ENCODE measurements at places on chromosomes 6 and 20.

GRCh38 chr20:48422242-48422960, 405.4 kb downstream of the PREX1 start:
- DNase-seq = no peak

DNA sequence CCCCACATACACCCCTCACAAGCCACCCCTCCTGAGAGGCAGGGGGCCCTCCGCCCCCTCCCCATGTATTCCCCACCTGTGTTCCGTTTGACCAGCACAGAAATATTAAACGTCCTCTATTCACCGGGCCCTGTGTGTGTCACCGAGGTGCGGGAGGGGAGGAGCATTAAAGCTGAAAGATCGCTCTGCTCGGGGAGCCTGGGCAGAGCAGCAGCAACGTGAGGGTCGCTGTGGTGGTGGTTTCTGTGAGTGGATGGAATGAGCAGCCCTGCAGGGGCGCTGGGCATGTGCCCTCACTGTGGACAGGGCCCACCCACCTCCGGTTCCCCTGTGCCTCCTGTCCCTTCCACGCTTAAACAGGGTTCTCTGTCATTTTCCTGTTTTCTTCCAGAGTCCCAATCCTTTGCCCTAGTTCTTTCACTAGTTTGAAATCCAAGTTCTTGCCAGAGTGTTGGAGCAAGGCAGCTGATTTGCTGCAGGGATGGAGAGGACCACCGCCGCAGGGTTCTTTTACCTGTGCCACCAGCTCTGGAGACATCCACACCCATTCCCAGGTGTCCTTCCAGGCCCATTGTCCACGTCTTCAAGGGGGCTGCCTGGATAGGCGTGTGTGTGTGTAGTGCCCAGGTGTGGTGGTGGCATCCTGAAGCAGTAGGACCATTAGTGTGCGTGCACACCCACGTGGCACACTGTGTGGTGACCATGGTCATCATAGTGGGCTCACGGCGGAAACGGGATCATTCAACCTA, 37.6 kb upstream of the MDFI start:
- DNase-seq = no peak

GRCh38 chr6:155026022-155026705, 31.0 kb downstream of the TIAM2 start:
- no peak for DNase-seq

- DNase-seq = no peak
Measured at GRCh38 chr6:22240025-22240424, 56.8 kb downstream of the PRL start.

DNA sequence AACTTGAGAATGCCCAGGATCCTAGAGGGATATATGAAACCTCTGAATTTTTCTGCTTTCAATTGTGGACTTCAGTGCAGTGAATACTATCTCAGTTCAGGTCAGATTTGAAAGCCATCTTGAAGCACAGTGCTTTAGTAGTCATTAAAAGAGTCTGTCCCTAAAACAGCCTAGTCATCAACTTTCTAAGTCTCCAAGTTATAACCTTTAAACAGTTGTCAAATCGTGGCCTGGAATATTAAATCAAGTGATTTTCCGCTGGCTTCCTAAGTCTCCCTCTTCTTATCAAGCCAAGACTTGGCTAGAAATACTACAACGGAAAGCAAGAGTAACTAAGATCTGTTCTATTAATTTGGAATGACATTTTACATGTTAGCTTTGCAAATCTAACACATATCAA, 45.8 kb downstream of the SCML4 start:
- no peak for DNase-seq

GRCh38 chr6:108383981-108384380, 89.1 kb downstream of the AFG1L start:
- DNase-seq = no peak

DNA sequence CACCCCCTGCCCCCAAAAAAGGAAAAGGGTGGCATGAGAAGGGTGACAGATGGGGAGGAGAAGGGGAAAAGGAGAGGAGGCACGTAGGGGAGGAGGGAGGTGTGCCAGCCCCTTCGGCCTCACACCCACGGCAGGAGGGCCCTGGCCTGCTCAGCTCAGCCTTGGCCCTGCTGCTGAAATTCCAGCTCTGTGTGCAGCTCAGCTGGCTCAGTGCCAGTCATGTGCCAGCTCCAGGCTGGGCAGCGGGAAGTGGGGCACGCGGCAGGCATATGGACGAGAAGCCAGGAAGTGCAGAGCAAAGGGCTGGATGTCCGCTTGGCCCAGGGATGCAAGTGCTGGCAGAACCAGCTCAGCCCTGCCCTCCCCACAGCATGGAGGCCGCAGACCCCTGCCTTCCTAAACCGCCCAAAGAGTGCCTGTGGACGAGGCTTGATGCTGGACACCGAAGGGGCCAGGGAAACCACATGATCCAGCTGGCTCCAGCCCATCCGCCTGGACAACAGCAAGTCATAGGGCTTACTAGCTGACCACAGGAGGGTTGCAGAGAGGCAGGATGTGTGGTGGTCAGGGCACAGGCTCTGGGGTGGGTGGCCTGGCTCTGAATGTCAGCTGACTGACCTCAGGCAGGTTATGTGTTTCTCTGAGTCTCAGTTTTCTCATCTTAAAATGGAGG, 60.2 kb downstream of the NOL4L start:
- DNase-seq = no peak

DNA sequence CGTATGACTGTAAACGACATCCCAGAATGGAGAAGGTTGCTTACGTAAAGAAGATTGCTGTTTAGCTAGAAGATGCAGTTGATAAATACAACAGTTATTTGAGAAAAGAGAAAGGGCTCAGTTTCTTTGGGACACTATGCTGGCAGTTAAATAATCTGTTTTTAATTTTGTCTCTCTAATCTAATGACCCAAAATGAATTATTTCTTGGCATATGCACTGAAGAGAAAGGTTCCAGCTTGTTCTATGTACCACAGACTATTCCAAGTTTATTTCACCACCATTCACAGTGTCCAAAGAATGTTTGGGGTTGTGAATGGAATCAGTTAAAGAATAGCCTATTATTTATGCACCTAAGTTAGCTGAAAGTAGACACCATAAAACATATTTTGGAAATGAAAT, 449.9 kb downstream of the RNF144B start:
- no peak for DNase-seq

DNA sequence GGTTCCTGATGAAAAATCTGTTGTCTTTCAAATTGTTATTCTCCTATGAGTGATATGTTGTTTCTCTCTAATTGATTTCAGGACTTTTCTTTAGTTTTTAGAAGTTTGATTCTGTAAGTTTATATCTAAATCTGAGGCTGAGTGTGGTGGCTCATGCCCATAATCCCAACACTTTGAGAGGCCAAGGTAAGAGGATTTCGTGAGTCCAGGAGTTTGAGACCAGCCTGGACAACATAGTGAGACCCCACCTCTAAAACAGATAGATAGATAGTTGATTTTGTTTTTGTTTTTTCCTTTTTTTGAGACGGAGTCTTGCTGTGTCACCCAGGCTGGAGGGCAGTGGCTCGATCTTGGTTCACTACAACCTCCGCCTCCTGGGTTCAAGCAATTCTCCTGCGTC, 64.6 kb downstream of the PTPRA start:
- no peak for DNase-seq

DNA sequence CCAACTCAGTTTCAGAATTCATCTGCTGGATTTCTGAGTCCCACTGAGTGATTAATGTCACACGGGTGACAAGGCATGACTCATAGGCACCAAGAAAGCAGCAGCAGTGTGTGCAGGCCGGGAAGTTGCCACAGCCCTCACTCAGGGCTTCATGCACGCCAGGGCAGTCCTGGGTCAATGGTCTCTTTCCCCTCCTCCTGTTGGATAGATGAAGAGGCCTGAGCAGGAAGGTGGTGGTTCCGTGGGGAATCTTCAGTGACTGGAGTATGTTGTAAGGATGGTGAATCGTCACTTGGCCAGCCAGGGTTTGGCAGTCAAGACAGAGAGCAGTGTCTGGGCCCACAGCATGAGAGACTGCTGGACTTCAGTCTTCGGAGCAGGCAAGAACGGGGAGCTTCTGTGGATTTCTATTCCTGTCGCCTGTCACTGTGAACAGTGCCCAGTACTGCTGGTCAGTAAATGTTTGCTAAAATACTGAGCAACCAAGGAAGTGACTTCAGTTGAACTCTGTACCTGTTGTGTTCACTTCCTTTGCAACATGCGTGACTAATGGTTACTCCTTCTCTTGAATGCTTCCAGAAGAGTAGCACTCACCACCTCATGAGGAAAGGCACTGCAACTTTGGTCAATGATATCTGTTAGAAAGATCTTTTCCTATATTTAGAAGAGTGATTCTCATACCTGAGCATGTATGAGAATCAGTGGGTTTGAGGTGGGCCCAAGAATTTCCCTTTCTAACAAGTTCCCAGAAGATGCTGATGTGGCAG, 62.0 kb upstream of the CD93 start:
- no peak for DNase-seq

GRCh38 chr20:63255931-63256704, 1.9 kb upstream of the NKAIN4 start:
- no peak for DNase-seq

DNA sequence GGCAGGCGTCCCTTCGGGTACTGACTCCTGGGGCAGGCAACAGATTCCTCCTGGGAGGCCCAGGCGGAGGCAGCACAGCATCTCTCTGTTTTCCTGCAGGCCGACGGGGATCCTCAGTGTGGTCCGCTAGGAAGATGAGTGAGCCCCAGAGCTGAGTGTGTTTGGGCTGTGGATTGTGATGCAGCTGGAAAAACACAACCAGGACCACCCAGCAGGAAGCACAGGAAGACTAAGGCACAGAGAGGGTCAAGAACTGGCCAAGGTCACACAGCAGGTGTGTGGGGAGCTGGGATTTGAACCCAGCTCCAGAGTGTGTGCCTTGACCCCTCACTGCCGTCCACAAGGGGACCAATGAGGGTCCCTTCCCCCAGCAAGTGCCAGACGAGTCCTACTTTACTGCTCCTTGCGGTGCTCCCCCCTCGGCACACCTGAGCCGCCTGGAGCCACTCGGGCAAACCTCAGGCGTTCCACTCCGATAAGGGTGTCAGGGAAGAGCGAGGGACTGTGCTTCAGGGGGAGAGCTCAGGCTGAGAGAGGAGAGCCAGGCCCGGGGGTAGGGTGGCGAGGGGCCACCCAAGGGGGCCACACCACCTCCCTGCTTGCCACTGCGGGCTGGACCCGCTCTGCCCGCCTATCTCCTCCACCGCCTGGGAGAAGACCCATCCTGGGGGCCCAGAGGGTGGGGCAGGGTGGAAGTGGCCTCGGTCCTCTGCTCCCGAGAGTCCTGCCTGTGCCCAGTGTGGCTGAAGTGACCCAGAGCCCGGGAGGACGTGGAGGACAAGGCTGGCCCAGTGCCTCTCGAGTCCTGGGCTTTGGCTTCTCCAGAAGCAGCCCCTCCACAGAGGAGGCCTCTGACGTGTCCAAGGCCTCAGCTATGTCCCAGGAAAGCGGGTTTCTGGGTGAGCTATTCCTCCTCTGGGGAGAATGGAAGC, 63.3 kb downstream of the YTHDF1 start:
- no peak for DNase-seq

- DNase-seq = no peak
Measured at GRCh38 chr6:74742793-74743508, 462.9 kb downstream of the COL12A1 start.

- no peak for DNase-seq
Measured at GRCh38 chr6:45072673-45073072, 255.5 kb upstream of the RUNX2 start.

GRCh38 chr6:31490115-31490873, 7.7 kb upstream of the MICB start:
- DNase-seq = no peak

DNA sequence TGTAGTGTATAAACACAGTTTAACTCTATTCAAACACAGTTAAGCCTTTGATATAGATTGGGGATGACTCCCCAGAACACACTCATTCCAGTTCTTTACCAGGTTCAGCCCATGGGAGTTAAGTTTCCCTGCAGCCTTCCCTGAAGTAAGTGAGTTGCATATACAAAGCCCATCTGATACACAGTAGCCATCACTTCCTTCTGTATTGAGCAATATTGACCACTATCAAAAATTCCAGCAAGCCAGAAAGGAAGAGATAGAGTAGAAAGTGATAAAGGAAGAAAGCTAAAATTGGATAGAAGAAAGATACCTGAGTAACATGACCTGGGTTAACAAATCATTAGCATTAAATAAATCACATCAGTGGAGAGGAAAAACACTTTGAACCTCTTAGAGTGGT, 34.6 kb downstream of the DEFB114 start:
- DNase-seq = no peak

GRCh38 chr6:26500102-26500501, at the start of gene BTN1A1:
Gene BTN1A1, plus strand, starts transcription at chr6:26500303. Its CDS starts 984 bp downstream, at chr6:26501287.
- DNase-seq = no peak

GRCh38 chr6:160974304-160974771, 17.2 kb upstream of the MAP3K4 start:
- DNase-seq = no peak
